ENCODE measurements at places on chromosomes 5 and 9. TPM values are rescaled to one million over a fixed set of nuclear protein-coding genes. Genes with fewer than 3 reads are reported as not detected.

DNA sequence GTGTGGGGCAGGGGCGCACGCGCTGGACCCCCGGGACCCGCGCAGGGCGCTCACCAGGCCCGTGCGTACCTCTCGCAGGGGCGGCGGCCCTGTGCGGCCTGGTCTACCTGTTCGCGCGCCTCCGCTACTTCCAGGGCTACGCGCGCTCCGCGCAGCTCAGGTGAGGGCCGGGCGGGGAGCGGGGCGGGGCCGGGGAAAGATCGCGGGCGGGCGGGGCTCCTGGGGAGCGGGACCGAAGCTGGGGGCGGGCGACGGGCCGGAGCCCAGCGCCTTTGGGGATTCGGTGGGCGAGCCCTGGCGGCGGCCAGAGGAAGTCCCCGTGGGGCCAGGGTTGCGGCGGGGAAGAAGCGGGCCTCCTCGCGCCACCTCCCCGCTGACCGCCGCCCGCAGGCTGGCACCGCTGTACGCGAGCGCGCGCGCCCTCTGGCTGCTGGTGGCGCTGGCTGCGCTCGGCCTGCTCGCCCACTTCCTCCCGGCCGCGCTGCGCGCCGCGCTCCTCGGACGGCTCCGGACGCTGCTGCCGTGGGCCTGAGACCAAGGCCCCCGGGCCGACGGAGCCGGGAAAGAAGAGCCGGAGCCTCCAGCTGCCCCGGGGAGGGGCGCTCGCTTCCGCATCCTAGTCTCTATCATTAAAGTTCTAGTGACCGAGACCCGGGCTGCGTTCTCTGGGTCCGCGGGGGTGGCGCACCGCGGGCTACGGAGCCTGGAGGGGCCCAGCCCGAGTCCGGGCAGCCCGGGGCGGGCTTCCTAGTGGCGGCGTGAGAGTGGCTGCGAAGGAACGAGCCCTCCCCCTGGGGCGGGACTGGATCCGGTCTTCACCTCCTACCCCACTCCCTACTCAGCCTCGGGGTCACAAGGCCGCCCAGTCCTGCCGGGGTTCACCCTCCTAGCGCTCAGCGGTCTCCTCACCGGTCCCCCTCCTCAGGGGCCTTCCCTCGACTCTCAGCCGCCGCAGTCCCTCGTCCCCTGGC lies 2.4 kb downstream of the LTC4S start:
- peaks cover 11% of the 10 kb centered on the region for H3K4me1 ChIP-seq
- no peak overlapping the region for H3K27ac ChIP-seq
- no peaks in the 10 kb centered on the region for H3K36me3 ChIP-seq
- peak; percentile 90 for DNase-seq

DNA sequence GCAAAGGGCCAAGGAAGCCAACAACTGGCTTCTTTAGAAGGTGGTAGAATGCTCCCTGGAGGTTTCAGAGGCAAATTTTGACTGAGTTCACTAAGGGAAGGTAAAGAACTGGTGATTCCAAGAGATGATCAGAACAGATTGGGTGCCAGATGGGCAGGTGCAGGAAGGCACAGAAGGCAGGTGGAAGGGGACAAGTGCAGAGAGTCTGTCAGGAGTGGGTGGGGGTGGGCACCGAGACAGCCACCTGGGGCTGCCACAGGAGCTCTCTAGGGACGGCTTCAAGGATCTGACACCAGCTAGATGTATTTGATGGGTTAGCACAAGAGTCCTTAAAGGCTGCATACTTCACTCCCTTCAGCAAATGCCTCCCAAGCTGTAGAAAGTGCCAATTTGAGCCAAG lies 207.3 kb downstream of the PTTG1 start:
- no peaks in the 10 kb centered on the region for H3K36me3 ChIP-seq
- no peak for DNase-seq
- no peak overlapping the region for H3K27ac ChIP-seq
- H3K4me3 ChIP-seq, result no peak overlapping the region

DNA sequence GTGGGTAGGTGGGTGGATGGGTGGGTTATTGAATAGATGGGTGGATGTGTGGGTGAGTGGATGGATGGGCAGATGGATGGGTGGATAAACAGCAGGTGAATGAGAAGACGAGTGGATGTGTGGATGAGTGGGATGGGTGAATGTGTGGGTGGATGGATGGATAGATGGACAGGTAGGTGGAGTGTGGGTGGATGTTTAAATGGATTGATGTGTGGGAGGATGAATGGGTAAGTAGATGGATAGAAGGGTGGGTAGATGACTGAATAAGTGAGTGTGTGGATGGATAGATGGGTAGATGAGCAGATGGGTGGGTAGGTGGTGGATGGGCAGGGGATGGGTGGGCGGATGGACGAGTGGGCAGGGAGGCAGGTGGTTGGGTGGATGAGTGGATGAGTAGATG lies 397.6 kb upstream of the IRX4 start:
- H3K4me3 ChIP-seq, result no peak overlapping the region
- H3K4me1 ChIP-seq, result no peaks in the 10 kb centered on the region
- no peak for DNase-seq
- H3K27ac ChIP-seq, result no peak overlapping the region
- no peaks in the 10 kb centered on the region for H3K27me3 ChIP-seq
- H3K36me3 ChIP-seq, result no peaks in the 10 kb centered on the region

The BTNL8 gene
- polyA plus RNA-seq, result not detected

DNA sequence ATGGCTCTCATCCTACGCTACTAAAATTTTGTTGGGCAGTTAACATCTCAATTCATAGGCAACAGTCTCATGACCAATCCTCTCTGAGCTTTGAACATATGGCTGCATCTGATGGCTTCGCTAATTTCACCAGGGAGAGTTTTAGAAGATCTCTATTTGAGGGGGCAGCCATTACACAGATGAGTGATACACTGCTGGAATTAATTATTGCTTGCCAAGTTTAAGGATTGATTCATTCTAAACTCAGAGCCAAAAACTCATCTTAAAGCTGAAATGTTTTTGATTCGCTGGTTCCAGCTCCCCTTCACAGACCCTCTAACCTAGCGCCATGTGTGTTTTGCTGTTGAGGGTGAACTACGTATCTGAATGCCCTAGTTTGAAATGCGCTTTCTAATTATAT lies 519.9 kb upstream of the WWC1 start:
- H3K4me1 ChIP-seq, result 0 out of 2 replicates have a peak, but pooled peaks cover 3% of the 10 kb centered on the region
- no peak for DNase-seq
- no peak overlapping the region for H3K27ac ChIP-seq
- H3K27me3 ChIP-seq, result no peaks in the 10 kb centered on the region
- no peaks in the 10 kb centered on the region for H3K36me3 ChIP-seq

GRCh38 chr9:35687306-35687705 lies 2.4 kb downstream of the TPM2 start:
- DNase-seq, result no peak
- H3K4me1 ChIP-seq, result peaks cover 17% of the 10 kb centered on the region
- no peak overlapping the region for H3K4me3 ChIP-seq
- H3K27me3 ChIP-seq, result no peaks in the 10 kb centered on the region
- peaks cover 26% of the 10 kb centered on the region for H3K36me3 ChIP-seq

- peaks cover 26% of the 10 kb centered on the region for H3K4me1 ChIP-seq
- H3K36me3 ChIP-seq, result no peaks in the 10 kb centered on the region
- peaks cover 100% of the 10 kb centered on the region for H3K27me3 ChIP-seq
- no peak for DNase-seq
- no peak overlapping the region for H3K27ac ChIP-seq
Observed at GRCh38 chr9:21974343-21974721, 19.9 kb downstream of the CDKN2A start.

DNA sequence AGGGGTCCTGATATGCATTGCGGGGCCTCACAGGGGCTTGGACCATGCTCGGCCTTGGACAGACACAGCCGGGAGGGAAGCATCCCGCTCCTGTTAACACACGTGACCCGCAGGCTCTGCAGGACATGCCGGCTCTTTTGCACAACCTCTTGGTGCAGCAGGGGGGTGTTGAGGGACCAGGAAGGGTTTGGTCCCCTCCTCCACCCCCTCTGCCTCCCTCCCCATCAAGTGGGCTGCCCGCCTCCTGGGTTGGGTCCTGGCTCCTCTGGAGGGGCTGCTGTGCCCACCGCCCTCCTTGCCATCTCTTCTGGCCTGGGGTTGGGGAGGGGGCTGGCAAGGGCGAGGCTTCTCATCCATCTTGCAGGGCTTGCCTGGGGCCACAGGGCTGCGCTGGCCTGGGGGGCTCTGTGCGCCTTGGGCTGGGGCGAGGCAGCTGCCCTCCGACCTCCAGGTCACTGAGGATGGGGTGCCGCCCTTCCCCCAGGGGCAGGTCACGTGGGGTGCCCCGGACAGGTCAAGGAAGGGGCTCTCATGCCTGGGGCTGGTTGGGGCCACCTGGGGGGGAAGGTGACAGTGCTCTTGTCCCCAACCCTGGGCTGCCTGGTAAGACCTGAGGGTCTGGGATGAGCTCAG lies 16.8 kb upstream of the SLC9A3 start:
- no peak overlapping the region for H3K27ac ChIP-seq
- H3K4me3 ChIP-seq, result no peak overlapping the region
- DNase-seq, result no peak

The PCDHA9 gene
- polyA plus RNA-seq, result 1.1 TPM

The TCF7 gene
- polyA plus RNA-seq, result 5.6 TPM

The MYMK gene
- polyA plus RNA-seq, result not detected

DNA sequence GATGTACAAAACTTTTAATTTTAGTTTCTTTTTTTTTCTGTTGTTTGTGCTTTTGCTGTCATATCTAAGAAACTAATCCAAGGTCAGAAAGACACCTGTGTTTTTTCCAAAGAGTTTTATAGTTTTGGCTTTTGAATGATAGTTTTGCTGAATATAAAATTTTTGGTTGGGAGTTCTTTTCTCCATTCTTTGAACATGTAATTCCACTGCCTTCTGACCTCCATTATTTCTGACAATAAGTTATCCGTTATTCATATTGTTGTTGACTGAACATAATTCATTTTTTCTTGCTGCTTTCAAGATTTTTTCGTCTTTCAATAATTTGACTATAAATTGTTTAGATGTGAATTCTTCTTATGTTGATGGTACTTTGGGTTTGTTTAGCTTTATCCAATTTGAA lies 82.2 kb upstream of the SLC24A2 start:
- no peak overlapping the region for H3K4me3 ChIP-seq
- DNase-seq, result no peak
- H3K36me3 ChIP-seq, result no peaks in the 10 kb centered on the region
- H3K27ac ChIP-seq, result no peak overlapping the region
- no peaks in the 10 kb centered on the region for H3K4me1 ChIP-seq

DNA sequence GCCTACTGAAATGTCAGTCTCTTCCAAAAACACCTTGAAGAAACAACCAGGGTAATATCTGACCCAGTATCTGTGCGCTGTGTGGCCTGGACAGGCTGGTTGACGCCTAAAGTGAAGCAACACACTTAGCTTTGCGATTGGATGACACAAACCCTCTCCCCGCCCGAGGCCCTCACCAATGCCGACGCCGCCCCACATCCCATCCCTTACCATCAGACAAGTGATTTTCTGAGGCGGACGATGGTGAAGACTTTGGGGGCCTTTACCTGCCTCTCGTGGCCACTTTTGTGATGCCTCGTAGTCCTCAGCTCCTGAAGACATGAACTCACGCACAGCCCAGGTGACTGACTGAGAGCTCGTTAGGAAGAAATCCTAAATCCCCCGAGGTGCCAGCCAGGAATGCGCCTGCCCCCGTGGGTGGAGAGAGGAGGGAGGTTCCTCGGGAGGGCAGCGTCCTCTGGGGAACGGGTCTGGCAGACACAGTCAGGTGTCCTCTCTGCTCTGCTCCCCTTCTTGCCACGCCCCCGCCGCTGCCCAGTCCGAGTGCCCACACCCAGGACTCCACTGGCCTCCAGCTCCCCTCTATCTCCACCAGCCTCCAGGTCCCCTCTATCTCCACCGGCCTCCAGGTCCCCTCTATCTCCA lies 31.0 kb upstream of the RXRA start:
- H3K36me3 ChIP-seq, result no peaks in the 10 kb centered on the region
- H3K27me3 ChIP-seq, result no peaks in the 10 kb centered on the region
- no peak overlapping the region for H3K27ac ChIP-seq

GRCh38 chr9:90926936-90927335 lies 125.3 kb downstream of the SYK start:
- H3K4me3 ChIP-seq, result no peak overlapping the region
- H3K27me3 ChIP-seq, result no peaks in the 10 kb centered on the region
- no peak overlapping the region for H3K27ac ChIP-seq
- no peak for DNase-seq

DNA sequence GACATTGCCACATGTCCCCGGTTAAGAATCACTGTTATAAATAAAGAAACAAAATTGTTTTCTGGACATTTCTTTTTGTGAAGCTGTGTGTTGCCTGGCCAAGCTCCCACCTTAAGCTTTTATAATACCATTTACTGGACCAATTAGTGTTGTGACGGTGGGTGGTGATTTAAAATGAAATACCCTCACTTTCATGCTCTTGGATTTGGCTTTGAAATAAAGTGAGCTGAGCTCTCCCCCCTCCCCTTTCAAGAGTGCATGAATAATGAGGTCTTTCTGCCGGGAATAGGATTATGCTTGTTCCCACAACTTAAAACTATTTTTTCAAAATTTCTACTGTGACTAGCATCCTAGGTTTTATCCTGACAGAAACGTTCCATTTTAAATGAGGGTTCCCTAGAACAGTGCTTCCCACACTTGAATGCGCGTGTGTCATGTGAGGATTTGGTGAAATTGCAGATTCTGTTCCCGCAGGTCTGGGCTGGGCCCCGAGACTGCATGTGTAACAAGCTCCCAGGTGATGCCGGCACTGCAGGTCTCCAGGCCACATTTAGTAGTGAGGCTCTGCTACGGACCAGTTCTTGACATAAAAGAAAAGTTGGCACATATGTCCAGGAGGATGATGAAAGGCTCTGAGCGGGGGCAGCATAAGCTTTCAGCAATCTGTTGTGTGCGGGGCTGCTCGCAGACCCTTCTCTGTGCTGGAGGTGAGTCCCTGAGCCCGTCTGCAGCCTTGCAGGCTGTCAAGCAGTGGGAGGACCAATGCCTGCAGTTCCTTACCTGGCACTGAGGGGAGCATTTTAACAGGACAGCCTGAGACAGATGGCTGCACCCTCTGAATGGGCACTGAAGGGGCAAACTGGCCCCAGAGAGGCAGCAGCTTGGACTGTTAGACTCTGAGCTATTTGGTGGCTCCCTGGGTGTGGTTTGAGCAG lies 24.4 kb downstream of the IQGAP2 start:
- H3K4me1 ChIP-seq, result peaks cover 46% of the 10 kb centered on the region
- peak; percentile 53 for DNase-seq
- peak overlapping the region; percentile 37 for H3K4me3 ChIP-seq
- H3K27ac ChIP-seq, result peak overlapping the region; percentile 95
- no peaks in the 10 kb centered on the region for H3K27me3 ChIP-seq

- no peak for DNase-seq
- H3K4me1 ChIP-seq, result peaks cover 5% of the 10 kb centered on the region
- no peaks in the 10 kb centered on the region for H3K36me3 ChIP-seq
Observed at GRCh38 chr5:148012801-148013200, 51.0 kb upstream of the SPINK5 start.

GRCh38 chr9:16318516-16319060 lies 551.9 kb downstream of the BNC2 start:
- DNase-seq, result no peak
- no peak overlapping the region for H3K4me3 ChIP-seq
- H3K4me1 ChIP-seq, result no peaks in the 10 kb centered on the region
